Left ventricle myocardium inferior (tissue), 1 donor: ENCODE measurements at places on chromosomes 12 and 14.

DNA sequence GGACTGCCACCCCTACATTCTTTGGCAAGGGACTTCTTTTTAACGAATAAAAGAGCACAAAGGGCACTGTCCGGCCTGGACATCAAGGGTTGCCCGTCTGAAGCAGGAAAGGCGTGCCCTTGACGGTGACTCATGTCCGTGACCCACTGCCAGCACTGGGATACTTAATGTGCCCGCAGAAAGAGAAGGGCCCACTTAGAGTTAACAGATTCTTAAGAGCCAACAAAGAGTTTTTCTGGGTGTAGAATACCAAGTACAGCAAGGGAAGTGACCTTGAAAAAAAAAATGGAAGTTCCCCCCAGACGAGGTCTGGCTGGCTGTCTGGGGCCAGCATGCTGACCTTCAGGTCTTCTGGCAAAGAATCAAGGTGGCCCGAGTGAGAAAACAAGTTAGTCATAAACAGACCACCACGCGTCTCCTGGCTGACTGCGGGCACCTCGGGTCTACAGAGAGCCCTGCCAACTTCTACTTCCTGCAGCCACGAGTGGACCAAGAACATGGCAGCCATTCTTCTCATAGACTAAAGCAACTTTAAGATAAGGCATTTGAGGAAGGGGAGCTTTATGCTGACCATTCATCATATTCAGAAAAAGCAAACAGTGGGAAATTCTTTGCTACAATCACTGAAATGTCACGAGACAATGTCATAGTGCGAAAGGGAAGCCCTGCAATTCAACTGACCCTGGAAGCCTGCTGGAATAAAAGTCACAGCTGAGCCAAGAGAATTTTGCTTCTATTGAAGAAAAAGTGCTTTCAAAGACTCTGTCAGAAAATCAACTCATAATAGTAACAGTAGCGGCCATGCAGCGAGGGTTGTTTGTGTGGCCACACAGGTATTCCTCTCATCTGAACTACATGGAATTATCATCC is 10.5 kb upstream of the SELPLG start:
- no peak for DNase-seq

- DNase-seq = no peak
Measured at GRCh38 chr12:60196366-60196765, 600.5 kb downstream of the SLC16A7 start.

DNA sequence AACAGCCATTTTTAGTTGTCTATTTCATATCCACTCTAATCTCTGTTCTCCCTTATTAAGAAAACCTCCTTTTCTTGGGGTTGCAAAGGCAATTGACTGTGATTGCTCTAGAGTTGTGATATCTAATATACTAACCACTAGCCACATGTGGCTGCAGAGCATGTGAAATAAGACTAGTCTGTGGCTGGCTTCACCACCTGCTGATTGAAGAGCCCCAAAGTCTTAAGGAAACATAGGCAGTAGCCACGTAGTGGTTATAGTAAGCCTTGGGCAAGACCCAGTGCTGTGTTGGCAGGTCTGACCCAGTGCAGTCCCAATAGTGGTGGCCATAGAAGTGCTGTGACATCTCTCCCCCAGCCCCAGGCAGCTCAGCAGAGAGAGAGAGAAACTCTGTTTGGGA is 28.4 kb upstream of the ATP2B1 start:
- no peak for DNase-seq

GRCh38 chr12:5807514-5808219 is 137.4 kb downstream of the ANO2 start:
- DNase-seq = no peak

GRCh38 chr12:93205361-93205760 is 172.4 kb upstream of the NUDT4 start:
- no peak for DNase-seq

DNA sequence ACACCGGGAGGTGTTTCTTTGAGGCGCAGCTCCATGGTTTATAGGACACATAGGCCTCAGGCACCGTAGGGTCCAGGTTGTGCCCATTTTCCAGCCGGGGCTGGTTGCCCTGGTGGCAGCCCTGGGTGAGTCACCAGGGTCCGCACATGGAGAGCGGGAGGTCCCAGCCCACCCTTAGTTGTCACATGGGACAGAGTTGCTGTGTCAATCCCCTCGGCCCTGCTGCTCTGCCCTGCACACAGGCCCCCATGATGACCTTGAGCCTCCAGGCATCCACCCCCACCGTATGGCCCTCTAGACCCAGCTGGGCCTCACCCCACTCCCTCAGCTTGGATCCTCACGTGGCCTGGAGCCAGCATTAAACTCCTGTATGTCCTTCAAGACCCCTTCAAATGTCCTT is 7.7 kb downstream of the TRMT61A start:
- no peak for DNase-seq

DNA sequence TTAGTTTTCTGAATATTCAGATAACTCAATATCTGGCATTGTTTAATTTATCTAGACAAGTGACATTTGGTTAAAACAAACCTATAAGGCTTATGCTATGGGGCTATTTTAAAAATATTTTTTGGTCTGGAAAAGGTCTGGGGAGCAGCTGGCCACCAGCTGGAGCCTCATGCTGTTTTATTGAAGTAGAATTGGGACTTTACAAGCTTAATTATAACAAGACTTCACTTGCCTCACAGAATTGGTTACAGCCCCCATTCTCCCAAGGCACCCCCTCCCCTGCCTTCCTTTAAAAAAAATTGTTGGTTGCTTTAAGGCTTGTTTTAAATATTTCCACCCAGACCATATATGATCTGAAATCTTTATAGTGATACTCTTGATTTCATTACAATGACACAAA is 453.9 kb downstream of the ADAMTS20 start:
- no peak for DNase-seq
